Hepatic stellate cell (primary cell): ENCODE measurements at places on chromosomes 3 and 15.

DNA sequence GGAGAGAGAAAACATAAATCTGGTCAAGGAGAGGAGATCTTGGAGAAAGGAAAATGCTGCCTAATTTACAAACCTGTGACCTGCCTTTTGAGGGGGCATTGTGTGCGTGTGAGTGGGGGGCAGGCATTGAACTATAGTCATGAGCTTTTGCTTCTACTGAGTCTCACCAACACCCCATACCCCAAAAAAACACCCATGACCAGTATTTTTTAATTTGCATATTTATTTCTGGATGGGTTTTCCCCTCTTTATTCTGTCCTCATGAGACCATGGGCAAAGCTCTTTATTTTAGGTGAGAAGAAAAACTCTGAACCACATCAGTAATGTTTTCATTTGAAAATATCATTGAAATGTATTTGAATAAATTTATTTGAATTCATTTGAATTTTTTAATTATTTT, 20.6 kb downstream of the CD80 start:
- DNase-seq: no peak

GRCh38 chr3:27594096-27594690, 110.0 kb upstream of the SLC4A7 start:
- no peak for DNase-seq

DNA sequence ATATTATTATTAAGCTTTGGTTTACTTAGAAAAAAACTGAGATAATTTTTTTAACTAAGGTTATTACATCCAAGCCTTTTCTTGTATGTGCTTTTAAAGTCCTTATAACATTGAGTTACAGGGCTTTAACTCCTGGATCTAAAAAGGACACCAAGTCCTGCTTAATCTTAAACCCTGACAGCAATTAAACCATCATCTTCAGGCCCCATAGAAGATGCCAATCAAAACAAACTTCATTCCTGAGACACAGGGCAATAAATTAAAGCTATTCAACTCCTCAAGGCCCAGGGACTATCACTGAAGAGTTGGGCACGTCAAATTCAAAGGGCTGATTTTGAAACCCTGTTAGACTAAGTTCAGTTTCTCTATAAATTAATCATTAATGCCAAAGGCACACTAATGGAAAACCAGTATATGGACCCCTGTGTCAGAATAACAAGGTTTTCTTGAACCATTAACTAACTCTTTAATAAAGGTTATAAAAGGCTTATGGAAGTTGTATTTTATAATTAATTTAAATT, 1152.6 kb downstream of the NSUN3 start:
- no peak for DNase-seq

DNA sequence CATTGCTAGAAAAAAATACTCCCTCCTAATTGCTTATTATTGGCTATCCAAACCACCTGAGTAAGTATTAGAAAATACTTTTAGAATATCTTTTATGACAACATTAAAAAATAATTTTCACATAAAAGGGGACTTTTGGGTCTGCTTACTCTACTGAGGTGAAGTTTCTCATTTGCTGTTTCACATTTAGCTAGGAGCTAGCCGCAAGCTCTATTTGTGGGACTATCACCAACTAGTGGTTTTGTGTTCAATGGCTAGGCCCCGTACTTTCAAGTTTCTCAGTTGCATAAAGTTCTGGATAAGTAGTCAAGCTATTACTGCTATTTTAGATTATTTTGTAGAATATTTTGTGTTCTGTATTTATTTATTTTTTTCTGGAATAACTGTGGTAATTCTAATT, 244.2 kb upstream of the SLITRK3 start:
- DNase-seq: no peak

DNA sequence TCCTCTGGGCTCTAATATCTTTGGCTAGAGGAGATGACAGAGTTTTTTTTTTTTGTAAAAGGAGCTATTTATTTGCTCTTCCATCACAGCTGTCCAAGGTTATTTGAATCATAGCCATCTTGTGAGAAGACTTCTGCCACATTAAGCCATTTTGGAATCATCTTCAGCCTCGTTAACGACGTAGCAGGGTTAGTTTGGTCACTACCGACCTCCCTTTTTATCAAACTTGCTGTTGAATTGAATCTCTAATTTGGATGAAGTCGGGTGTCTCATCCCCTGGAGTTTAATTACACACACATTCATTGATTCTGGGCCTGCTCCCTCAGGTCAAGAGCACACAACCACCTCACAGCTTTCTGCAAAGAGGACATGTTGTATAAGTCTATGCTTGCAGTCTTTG, 238.7 kb downstream of the CPNE4 start:
- no peak for DNase-seq

- no peak for DNase-seq
Measured at GRCh38 chr15:69454953-69455352, 2.3 kb downstream of the RPLP1 start.

- DNase-seq: peak; percentile 78
Measured at GRCh38 chr3:12706504-12707253, 42.8 kb upstream of the RAF1 start.

GRCh38 chr3:129985113-129985512, 10.6 kb downstream of the TRH start:
- DNase-seq: no peak

DNA sequence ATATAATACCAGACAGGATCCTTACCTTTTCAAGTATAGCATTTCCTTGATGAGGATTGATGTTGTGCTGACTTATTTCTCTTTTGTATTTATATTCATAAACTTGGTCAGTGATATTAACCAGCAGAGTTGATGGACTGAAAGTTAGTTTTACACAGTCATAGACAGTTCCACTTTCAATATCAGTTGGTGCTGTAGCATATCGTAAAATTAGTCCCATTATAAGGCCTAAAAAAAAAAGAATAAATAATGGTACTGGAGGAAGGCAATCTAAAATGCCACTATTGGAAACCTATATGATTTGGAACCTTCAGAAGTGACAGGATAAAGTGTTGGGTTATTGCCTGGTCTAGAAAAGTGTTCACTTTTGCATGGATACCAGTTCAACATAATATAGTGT, 16.3 kb downstream of the SLC9A9 start:
- DNase-seq: no peak

GRCh38 chr3:5898106-5898505, 710.6 kb downstream of the EDEM1 start:
- DNase-seq: no peak

- no peak for DNase-seq
Measured at GRCh38 chr15:52071570-52071969, 41.0 kb downstream of the BCL2L10 start.

- DNase-seq: no peak
Measured at GRCh38 chr3:152902141-152902669, 67.3 kb downstream of the P2RY1 start.

GRCh38 chr3:43190670-43191069, 84.8 kb upstream of the POMGNT2 start:
- peak; percentile 26 for DNase-seq

- no peak for DNase-seq
Measured at GRCh38 chr3:135229018-135229495, 434.0 kb downstream of the EPHB1 start.

DNA sequence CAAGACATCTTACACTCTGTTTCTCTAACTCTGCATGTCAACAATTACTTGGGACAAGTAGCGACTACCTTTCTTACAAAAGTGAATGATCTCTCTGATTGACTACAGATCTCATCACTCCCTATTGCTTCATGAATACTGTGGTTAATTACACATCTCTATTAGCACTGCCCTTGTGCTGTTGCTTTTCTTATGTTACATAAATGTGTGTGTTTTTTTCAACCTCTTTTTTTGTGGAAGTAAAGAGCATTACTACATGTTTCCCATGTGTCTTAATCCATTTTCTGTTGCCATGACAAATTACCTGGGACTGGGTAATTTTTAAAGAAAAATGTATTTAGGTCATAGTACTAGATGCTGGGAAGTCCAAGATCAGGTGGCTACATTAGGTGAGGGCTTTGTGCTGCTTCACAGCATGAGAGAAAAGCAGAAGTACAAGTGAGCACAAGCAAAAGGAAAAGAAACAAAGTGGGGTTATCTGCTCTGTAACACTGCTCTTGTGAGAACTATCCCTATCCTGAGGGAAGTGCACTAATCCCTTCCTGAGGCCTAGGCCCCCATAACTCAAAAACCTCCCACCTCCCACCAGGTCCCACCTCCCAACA, 298.2 kb upstream of the SATB1 start:
- no peak for DNase-seq

DNA sequence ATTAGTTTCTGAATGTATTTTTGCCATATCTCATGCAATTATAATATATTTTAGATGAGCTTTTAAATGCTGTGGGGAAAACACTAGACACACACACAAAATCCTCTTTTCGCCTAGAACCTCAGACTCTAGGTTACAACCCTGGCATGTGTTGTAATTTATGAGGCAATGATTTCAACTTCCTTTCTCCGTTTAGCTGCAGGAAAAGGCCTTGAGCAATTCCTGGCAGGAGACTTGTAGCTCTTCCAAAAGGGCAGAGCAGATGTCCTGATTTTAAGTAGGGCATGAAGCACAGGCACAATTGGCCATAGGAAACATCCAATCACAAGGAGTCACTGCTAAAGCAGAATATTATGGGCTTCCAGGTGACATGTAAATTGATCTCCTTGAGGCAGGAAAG, 82.0 kb downstream of the GPR156 start:
- no peak for DNase-seq

DNA sequence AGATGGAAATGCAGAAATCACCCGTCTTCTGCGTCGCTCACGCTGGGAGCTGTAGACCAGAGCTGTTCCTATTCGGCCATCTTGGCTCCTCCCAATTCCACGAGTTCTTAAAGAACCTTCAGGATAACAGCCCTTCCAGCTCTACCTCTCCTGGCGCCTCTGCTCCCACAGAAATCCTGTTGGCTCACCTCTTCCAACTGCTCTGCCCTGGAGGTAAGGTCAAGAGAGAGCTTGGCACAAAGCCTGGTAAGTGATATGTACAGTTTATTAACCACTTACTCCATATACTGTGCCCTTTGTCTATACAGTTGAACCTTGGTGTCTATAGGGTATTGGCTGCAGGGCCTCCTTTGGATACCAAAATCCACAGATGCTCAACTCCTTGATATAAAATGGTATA, 17.8 kb upstream of the FGF12 start:
- no peak for DNase-seq

DNA sequence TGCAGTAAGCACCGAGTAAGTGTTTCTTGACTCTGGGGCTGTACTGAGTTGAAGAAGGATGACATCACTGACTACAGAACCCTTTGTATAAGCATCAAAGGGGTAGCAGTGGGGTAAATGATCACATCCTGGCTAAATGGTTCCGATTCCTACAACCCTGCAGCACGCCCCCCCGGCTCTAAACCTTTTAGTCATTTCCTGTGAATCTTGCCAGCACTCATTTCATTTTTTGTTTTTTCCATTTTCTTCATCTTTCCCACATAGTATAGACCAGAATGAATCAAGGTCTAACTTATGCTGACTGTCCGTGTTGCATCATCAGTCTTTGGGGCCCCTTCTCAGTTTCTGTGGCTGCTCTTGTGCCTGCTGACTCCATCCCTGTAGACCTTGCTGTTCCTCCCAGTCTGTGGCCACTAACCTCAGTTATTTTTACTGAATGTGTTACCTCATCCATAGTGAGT, 383.1 kb upstream of the TPRG1 start:
- peak; percentile 49 for DNase-seq

- DNase-seq: no peak
Measured at GRCh38 chr3:52880047-52880446, 17.3 kb downstream of the STIMATE start.
